ENCODE measurements at places on chromosomes 3 and 15. TPM values are rescaled to one million over a fixed set of nuclear protein-coding genes. Genes with fewer than 3 reads are reported as not detected.
A peak's percentile ranks its signal among the peaks of the same experiment; 100 is the strongest.

- no peak for DNase-seq
- peak overlapping the region; percentile 47 for H3K4me3 ChIP-seq
- no peaks in the 10 kb centered on the region for H3K27me3 ChIP-seq
Observed at GRCh38 chr3:186413615-186414415, 51.8 kb upstream of the DGKG start.

- DNase-seq, result peak; percentile 38
- H3K27me3 ChIP-seq, result no peaks in the 10 kb centered on the region
- H3K4me3 ChIP-seq, result peak overlapping the region; percentile 88
- H3K27ac ChIP-seq, result peak overlapping the region; percentile 70
- H3K4me1 ChIP-seq, result peaks cover 22% of the 10 kb centered on the region
Observed at GRCh38 chr15:64460724-64461720, 644 bp downstream of the ZNF609 start.

GRCh38 chr3:111070772-111071256, 802 bp upstream of the NECTIN3 start:
- H3K4me1 ChIP-seq, result peaks cover 9% of the 10 kb centered on the region
- no peaks in the 10 kb centered on the region for H3K36me3 ChIP-seq
- H3K27ac ChIP-seq, result peak overlapping the region; percentile 52
- peaks cover 6% of the 10 kb centered on the region for H3K27me3 ChIP-seq
- peak; percentile 42 for DNase-seq

DNA sequence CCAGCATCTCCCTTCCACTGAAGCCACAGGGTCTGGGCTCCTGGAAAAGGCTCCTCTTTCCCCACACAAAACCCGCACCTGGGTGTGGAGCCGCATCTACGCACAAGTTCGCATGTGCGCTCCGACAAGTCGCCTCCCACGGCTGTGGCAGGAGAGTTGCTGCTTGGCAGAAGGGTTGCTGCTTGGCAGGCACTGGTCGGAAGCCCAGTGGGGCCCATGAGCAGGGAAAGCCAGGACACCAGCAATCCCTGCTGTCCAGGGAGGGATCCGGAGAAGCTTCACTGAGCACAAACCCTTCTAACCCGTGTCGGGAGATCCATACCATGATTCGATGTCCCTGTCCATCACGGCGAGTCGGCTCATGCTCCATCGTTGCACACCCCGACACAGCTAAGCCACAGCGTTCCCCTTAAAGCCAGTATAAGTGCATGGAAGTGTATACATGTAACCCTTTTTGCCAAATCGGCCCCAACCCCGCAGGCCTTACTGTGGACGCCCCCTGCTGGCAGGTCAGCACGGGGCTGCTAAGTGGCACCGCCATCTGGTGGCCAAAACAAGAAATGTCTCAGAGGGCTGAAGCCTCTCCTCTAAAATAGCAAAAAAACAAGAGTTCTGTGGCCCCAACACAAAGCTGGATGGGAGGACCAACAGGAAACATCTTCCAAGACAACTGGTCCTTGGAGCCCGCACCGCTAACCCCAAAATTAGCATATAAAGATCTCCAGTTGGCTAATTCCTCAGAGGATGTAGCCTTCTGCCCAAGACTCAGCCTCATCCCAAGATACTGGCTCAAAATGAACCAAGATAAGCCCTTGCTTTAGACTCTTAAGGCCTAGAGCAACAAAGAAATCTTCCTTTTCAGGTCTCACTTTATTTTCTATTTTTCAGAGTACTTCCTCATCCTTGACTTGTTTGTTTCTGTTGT, 8.3 kb downstream of the ANKRD63 start:
- no peaks in the 10 kb centered on the region for H3K36me3 ChIP-seq
- no peak overlapping the region for H3K27ac ChIP-seq
- DNase-seq, result peak; percentile 71
- H3K4me1 ChIP-seq, result peaks cover 3% of the 10 kb centered on the region
- no peak overlapping the region for H3K4me3 ChIP-seq
- H3K27me3 ChIP-seq, result no peaks in the 10 kb centered on the region

DNA sequence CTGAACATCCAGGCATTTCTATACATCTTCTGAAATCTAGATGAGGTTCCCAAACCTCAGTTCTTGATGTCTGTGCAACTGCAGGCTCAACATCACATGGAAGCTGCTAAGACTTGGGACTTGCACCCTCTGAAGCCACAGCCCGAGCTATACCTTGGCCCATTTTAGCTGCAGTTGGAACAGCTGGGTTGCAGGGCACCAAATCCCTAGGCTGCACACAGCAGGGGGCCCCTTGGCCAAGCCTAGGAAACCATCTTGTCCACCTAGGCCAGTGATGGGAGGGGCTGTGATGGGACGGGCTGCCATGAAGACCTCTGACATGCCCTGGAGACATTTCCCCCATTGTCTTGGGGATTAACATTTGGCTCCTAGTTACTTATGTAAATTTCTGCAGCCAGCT, 415.8 kb upstream of the SUCLG2 start:
- H3K36me3 ChIP-seq, result no peaks in the 10 kb centered on the region
- DNase-seq, result no peak
- H3K4me3 ChIP-seq, result no peak overlapping the region
- H3K27ac ChIP-seq, result no peak overlapping the region
- no peaks in the 10 kb centered on the region for H3K4me1 ChIP-seq
- no peaks in the 10 kb centered on the region for H3K27me3 ChIP-seq

- no peak overlapping the region for H3K4me3 ChIP-seq
Observed at GRCh38 chr15:77187751-77188464, 117.0 kb upstream of the TSPAN3 start.

GRCh38 chr3:13013994-13014754, 59.1 kb downstream of the IQSEC1 start:
- no peaks in the 10 kb centered on the region for H3K27me3 ChIP-seq
- peaks cover 70% of the 10 kb centered on the region for H3K4me1 ChIP-seq
- peak overlapping the region; percentile 83 for H3K4me3 ChIP-seq

The MESP1 gene
- 0.50 TPM for total RNA-seq

DNA sequence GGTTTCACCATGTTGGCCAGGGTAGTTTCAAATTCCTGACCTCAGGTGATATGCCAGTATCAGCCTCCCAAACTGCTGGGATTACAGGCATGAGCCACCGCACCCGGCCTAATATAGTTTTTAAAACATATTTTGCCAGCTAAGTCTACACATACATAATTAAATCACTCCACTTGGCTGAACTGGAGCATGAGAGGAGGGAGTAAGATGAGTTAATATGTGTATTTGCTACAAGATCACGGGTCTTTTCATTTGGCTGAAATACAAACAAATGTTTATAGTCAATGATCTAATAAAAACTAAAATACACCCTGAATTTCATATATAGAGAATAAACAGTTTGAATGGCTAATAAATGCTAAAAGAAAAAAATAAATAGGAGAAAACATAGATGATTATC, 25.3 kb downstream of the SLC30A4 start:
- DNase-seq, result no peak
- H3K4me3 ChIP-seq, result no peak overlapping the region
- H3K27ac ChIP-seq, result no peak overlapping the region
- H3K36me3 ChIP-seq, result no peaks in the 10 kb centered on the region

- DNase-seq, result no peak
- no peaks in the 10 kb centered on the region for H3K4me1 ChIP-seq
- no peak overlapping the region for H3K4me3 ChIP-seq
Observed at GRCh38 chr3:174955513-174956016, 96.4 kb downstream of the NAALADL2 start.

The SPINK8 gene
- not detected for total RNA-seq

- no peak overlapping the region for H3K4me3 ChIP-seq
- DNase-seq, result no peak
- H3K36me3 ChIP-seq, result no peaks in the 10 kb centered on the region
- H3K4me1 ChIP-seq, result no peaks in the 10 kb centered on the region
Observed at GRCh38 chr3:179971280-179971679, 65.5 kb downstream of the PEX5L start.

DNA sequence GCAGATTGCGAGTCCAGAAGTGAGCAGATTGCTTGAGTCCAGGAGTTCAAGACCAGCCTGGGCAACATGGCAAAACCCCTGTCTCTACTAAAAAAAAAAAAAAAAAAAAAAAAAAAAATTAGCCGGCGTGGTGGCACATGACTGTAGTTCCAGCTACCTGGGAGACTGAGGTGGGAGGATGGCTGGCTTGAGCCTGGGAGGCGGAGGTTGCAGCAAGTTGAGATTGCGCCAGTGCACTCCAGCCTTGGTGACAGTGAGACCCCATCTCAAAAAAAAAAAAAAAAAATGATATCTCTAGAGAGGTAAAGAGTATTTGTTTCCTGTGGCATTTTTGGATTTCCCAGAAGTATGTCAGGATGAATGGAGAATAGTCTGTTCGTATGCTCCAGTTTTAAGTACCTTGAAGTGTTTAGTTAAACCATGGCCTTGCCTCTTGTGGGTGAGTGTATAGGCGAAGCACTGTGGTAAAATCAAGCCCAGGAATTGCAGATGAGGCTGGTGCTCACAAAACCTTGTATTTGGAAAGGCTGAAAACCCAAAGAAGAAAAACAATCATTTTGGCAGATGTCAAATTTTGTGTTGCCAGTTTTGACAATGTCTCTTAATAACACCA, 5.9 kb downstream of the CACNA1D start:
- no peaks in the 10 kb centered on the region for H3K4me1 ChIP-seq
- H3K27ac ChIP-seq, result no peak overlapping the region
- H3K36me3 ChIP-seq, result no peaks in the 10 kb centered on the region
- no peak overlapping the region for H3K4me3 ChIP-seq
- no peak for DNase-seq
- H3K27me3 ChIP-seq, result no peaks in the 10 kb centered on the region

The RAB6B gene
- 0.17 TPM for total RNA-seq

The BCHE gene
- total RNA-seq, result not detected

DNA sequence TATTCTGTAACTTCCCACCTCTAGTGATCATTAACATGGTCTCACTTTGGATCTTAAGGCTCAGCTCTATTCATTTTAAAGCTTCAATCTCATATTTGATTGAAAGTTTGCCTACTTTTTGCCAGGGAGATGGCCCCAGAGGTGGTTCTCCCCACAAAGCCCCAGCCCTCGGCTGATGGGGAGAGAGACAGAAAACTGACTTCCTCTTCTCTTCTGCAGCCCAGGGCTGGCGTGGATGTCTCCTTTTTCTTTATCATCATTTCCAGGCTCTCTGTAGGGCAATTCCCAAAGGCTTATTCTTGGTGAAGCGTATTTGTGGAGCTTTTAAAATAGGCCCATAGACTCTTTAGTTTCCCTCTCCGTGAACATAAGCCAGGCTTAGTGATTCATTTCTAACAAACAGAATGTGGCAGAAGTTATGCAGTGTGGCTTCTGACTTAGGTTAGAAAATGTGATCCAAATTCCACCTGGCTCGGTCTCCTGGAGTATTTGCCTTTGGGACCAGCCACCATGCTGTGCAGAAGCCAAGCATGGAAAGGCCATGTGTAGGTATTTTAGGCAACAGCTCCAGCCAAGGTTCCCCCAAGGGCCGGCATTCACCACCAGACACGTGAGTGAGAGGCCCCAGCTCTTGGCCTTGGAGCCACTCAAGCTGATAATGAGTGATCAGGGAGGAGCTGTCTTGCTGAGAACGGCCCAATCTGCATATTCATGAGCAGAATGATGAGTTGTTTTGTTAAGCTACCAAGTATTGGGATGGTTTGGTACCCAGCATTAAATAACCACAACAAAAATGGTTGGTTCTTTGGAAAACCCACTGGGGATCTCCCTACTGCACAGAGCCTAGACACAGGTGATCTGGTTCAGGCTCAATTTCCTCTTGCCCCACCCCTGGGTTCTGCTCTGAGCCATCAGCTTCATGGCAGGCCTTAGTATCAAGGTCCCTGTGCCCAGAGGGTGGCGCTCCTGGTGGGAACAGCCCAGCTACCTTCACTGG, 353.2 kb upstream of the PROK2 start:
- no peak overlapping the region for H3K4me3 ChIP-seq
- no peaks in the 10 kb centered on the region for H3K4me1 ChIP-seq
- no peak overlapping the region for H3K27ac ChIP-seq
- H3K27me3 ChIP-seq, result no peaks in the 10 kb centered on the region
- no peaks in the 10 kb centered on the region for H3K36me3 ChIP-seq

- H3K4me3 ChIP-seq, result no peak overlapping the region
- H3K27ac ChIP-seq, result no peak overlapping the region
- no peaks in the 10 kb centered on the region for H3K36me3 ChIP-seq
- no peaks in the 10 kb centered on the region for H3K4me1 ChIP-seq
- no peak for DNase-seq
Observed at GRCh38 chr15:86915811-86916331, 836.2 kb downstream of the AGBL1 start.

The LEO1 gene
- 9.2 TPM for total RNA-seq

DNA sequence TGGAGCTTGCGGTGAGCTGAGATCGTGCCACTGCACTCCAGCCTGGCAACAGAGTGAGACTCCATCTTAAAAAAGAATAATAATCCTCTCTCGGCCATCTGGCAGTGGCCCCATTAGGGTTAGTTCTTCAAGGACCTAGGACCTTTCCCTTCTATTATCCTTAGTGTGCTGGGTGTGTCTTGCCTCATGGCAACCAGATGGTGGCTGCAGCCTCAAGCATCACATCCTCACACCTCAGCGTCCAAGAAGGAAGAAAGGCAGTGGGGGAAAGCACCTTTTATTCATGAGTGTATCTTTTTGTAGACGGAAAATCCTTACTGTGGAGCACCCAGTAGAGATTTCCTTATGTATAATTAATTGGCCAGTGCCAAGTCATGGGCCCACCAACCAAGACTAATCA, 42.7 kb upstream of the TFRC start:
- no peak overlapping the region for H3K27ac ChIP-seq
- no peaks in the 10 kb centered on the region for H3K27me3 ChIP-seq
- no peaks in the 10 kb centered on the region for H3K36me3 ChIP-seq
- no peak for DNase-seq
- H3K4me3 ChIP-seq, result no peak overlapping the region

DNA sequence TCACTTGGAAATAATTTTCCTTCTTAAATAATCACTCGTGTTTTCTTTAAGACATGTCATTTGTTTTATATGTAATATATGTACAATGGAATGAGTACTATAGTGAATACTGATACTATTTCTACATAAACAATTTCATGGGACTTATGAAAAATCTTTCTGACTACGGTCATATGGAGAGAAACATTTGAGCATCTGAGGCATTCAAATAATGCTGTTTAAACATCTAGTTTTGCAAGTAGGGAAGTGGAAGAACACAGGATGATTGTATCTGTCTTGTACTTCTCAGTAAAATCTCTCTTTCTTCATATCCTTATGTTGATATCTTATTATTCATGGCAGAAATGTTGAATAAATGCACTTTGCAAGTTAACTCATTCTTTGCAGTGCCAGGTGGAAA, 599.5 kb upstream of the KCNMB2 start:
- H3K27ac ChIP-seq, result no peak overlapping the region
- H3K27me3 ChIP-seq, result no peaks in the 10 kb centered on the region
- DNase-seq, result no peak
- no peaks in the 10 kb centered on the region for H3K36me3 ChIP-seq
- H3K4me3 ChIP-seq, result no peak overlapping the region

DNA sequence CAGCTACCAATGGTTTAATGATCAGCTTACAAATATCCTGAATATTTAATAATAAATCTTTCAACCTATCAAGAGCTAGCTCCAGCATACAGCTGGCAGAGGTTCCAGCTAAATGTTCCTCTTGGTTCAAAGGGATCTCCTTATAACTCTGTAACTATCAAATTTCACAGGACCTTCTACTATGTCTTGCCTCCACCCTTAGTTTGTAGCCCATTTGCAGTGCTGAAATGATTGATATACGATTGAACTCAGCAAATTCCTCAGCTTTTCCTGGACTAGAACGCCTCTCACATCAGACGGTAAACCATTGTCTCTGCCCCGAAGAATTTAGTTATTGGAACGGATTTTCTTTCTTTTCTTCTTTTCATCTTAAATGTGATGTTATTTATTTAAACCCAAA, 41.5 kb downstream of the CD200R1L start:
- no peak overlapping the region for H3K27ac ChIP-seq
- peaks cover 7% of the 10 kb centered on the region for H3K4me1 ChIP-seq
- no peaks in the 10 kb centered on the region for H3K36me3 ChIP-seq
- H3K27me3 ChIP-seq, result no peaks in the 10 kb centered on the region

GRCh38 chr15:99054025-99054387, 46.4 kb upstream of the PGPEP1L start:
- H3K27ac ChIP-seq, result no peak overlapping the region
- no peak for DNase-seq
- H3K27me3 ChIP-seq, result no peaks in the 10 kb centered on the region
- H3K36me3 ChIP-seq, result no peaks in the 10 kb centered on the region

The EPHA3 gene
- not detected for total RNA-seq

The BCL2A1 gene
- 31.0 TPM for total RNA-seq

All from naive thymus-derived CD4-positive, alpha-beta T cell (primary cell).